ENCODE measurements at places on chromosomes 3 and 15.

DNA sequence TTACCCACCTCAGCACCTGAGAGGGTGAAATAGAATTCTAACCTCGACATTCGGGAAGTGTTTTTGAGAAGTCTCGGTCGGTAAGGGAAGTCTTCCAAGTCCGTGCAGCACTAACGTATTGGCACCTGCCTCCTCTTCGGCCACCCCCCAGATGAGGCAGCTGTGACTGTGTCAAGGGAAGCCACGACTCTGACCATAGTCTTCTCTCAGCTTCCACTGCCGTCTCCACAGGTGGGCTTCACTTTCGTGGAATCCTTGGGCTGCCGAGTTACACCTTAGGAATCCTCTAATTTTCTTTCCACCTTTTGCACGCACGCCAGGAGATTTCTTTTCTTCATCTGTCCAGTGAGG, 775 bp downstream of the CCNDBP1 start:
- no peak for DNase-seq

DNA sequence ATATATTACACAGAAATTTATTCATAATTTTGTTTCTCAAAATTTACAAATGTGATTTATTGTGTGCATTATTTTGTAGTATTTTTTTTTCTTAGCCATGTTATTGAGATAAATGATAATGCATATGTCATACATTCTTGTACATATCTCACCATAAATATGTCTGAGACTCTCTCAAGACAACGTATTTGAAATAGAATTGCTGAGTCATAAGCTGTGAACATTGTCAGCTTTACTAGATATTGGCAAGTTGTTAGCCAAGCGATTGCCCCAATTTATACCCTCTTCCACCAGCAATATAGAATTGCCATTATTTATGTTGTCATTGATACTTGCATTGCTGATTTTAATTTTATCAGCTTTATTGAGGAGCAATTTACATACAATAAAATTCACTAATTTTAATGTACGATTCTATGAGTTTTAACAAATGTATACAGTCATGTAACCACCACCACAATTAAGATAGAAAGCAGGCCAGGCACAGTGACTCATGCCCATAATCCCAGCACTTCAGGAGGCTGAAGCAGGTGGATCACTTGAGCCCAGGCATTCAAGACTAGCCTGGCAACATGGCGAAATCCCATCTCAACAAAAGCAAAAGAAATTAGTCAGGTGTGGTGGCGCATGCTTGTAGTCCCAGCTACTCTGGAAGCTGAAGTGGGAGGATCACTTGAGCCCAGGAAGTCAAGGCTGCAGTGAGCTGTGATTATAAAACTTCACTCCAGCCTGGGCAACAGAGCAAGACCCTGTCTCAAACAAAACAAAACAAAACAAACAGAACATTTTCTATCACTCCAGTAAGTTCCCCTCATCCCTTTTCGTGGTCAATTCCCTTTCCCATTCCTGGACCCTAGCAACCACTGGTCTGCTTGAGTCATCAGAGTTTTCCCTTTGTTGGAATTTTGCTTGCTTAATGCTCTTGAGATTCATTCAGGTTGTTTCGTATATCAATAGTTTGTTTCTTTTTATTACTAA, 373.1 kb downstream of the MFSD1 start:
- no peak for DNase-seq

- peak; percentile 34 for DNase-seq
Measured at GRCh38 chr15:60006203-60006862, 2.2 kb downstream of the FOXB1 start.

DNA sequence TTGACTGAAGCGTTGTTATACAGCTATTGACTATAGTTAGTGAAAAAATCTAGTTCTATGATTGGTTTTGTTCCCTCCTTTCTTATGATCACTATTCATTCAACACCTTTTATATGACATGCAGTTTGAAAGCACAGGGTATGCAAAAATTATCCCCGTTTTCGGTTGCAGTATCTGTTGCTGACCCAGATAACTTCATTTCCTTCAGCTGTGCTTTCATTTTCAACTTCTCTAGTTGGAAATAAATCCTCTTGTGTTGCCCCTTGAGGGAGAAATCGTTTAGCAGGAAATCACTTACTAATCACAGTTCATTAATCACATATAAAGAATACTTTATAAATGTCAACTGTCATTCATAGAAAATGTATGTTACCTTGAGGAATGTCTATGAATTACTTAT, 55.1 kb downstream of the MBNL1 start:
- no peak for DNase-seq

DNA sequence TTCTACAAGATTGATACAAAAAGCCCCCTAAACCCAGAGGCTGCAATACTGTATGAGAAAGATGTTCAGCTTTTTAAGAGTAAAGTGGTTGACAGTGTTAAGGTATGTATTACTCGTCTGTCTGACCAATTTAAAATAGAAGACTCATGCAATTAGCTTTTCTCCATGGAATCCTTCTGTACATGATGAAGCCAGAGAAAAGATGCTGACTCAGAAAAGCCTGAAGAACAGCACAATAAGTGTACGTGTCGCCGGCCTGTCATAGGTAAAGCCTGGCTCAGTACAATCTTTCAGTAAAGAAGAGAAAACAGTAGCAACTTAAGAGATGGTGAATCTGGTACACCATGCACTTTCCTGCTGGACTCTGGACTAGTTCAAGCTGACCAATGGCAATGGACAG, 16.4 kb downstream of the NEK4 start:
- DNase-seq, result no peak

DNA sequence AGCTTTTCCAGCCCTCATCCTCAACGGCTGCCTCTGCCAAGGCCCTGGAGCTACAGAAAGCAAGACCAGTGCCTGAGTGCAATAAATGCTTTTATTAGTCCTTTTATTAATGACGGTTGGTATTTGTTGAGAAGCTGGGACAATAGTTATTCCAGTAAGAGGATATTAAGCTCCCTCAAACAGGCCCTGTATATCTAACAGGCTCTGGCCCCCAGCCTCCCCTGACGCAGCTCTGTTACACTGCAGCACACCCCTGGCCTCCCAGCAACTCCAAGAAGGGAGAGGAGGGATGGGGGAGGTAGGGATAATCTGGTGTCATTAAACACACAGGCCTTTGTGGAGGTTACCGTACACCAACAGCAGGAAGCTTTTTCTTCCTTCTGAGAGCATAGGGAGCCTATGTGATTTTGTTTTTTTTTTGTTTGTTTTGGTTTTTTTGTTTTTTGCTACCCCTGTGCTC, 30.8 kb upstream of the MAGEF1 start:
- no peak for DNase-seq

DNA sequence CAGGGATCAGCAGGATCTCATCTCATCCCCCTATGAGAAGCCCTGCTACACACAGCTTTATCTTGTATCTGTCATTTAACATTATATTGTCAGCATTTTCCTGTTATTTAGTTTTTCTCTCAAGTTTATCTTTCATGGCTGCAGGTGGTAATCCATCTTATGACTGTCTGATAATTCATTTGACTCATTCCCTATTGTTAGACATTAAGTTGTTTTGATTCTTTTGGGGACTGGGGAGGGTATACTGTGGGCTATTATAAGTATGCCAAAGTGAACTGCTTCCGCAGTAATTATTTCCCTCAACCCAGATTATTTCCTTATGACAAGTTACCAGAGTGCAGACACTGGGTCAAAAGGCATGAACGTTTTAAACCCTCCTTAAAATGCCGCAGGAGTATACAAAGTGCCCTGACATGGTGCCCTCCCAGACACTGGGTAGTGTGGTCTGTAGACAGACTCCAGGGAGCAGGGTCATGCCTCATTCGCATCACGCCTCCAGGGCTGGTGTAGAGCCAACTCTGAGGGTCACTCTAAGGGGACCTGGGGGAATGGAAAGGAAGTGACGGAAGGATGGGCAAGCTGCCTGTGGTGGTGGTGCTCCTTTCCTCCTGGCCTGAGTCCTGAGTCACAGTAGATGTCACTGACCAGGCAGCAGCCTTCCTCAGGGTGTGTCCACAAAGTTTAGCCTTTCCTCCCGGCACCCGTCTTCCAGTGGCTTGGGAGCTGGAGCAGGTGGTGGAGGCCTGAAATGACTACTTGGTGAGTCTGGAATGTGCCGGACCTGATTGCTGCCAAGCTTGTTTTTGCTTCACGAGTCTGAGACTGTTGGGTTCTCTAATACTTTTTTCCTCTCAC, 11.6 kb downstream of the GPR160 start:
- no peak for DNase-seq

- no peak for DNase-seq
Measured at GRCh38 chr3:161649900-161650484, 153.4 kb downstream of the OTOL1 start.

GRCh38 chr3:46693038-46693891, at the start of gene ALS2CL:
Gene ALS2CL, minus strand, starts transcription at chr3:46693679. Its CDS starts 4,239 bp downstream, at chr3:46689440.
- DNase-seq, result no peak
